Activated CD4-positive, alpha-beta T cell treated with anti-CD3 and anti-CD28 coated beads for 36 hours (primary cell): ENCODE measurements at places on chromosomes 13 and 19. TPM values are rescaled to one million over a fixed set of nuclear protein-coding genes. Genes with fewer than 3 reads are reported as not detected.

The ZNF723 gene
- total RNA-seq, result not detected

The FSTL3 gene
- 10.1 TPM for total RNA-seq

The UBE2L5 gene
- not detected for total RNA-seq

The NOTCH3 gene
- total RNA-seq, result 0.02 TPM

The ITM2B gene
- 96.5 TPM for total RNA-seq

The NLRP5 gene
- total RNA-seq, result not detected

The CYP2A6 gene
- total RNA-seq, result not detected

The MATK gene
- total RNA-seq, result 30.1 TPM

The MAB21L1 gene
- not detected for total RNA-seq

The ZNF574 gene
- total RNA-seq, result 14.8 TPM

The SYNGR4 gene
- total RNA-seq, result 0.25 TPM

The CD209 gene
- not detected for total RNA-seq

The PSG6 gene
- total RNA-seq, result not detected

The SMIM44 gene
- total RNA-seq, result not detected

The FAM216B gene
- not detected for total RNA-seq

The ZNF223 gene
- total RNA-seq, result 0.63 TPM

The BSG gene
- total RNA-seq, result 175 TPM

The HNRNPUL1 gene
- total RNA-seq, result 312 TPM
